Non-pigmented ciliary epithelial cell (primary cell): ENCODE measurements at places on chromosomes 7 and 10.
A peak's percentile ranks its signal among the peaks of the same experiment; 100 is the strongest.

DNA sequence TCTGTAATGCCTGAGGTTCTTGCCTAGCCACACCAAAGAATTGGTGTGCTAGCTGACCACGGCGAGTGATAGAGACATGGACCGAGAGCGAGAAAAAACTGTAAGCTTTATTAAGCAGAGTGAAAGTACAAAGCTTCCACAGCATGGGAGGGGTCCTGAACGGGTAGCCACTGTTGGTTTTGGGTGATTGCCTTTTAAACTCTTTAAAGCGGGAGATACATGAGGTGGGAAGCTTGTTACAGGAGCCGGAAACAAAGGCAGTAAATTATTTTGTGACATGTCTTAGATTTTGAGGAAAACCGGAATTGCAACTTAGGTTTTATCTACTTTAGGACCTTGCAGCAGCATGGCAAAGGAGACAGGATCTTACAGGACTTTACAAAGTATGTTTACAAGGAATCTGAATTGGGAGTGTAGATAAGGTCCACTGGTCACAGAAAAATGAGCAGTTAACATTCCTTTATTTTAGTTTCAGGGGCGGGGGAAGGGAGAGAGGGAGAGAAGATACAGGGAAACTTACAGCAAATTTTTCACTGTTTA lies 252.7 kb upstream of the MBL2 start:
- no peak for DNase-seq

DNA sequence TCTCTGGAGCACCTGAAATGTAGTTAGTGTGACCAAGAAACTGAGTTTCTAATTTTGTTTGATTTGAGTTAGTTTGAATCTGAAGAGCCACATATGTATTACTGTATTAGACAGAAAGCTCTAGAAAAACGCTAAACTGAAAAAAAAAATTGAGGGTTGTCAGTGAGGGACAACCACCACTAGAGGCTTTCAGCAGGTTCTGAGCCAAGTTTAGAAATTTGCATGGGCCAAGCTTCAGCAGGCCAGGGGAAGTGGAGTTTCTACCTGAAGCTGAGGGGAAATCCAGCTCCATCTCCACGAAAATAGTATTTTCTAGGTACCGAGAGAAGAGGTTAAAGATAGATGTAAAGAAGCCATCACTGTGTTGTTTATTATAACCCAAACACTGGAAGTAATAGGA lies 77.9 kb upstream of the PLXNA4 start:
- DNase-seq, result no peak

GRCh38 chr7:3415861-3416312 lies 114.8 kb downstream of the SDK1 start:
- DNase-seq, result no peak

DNA sequence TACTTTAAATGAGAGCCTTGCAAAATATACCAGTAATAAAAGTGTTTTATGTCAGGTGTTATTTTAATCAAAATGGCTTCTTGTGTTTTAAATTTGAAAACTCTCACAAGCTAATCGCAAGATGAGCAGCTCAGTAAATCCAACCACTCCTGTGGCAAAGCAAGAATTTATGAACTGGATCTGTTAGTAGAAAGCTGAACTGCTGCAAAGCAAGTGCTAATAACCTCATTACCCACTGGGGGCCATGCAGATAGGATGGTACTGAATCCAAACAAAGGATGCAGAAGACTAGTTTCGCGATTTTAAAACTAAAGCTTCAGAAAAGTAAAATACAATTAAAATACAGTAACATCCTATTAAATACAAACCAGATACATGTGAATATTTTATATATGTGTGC lies 468.0 kb downstream of the PARD3 start:
- no peak for DNase-seq

- DNase-seq, result peak; percentile 9
Measured at GRCh38 chr10:86225103-86225782, 141.4 kb downstream of the GRID1 start.

GRCh38 chr7:85710960-85711359 lies 524.1 kb upstream of the SEMA3D start:
- DNase-seq, result no peak

GRCh38 chr10:31927565-31927883 lies 1.1 kb downstream of the ARHGAP12 start:
- no peak for DNase-seq

DNA sequence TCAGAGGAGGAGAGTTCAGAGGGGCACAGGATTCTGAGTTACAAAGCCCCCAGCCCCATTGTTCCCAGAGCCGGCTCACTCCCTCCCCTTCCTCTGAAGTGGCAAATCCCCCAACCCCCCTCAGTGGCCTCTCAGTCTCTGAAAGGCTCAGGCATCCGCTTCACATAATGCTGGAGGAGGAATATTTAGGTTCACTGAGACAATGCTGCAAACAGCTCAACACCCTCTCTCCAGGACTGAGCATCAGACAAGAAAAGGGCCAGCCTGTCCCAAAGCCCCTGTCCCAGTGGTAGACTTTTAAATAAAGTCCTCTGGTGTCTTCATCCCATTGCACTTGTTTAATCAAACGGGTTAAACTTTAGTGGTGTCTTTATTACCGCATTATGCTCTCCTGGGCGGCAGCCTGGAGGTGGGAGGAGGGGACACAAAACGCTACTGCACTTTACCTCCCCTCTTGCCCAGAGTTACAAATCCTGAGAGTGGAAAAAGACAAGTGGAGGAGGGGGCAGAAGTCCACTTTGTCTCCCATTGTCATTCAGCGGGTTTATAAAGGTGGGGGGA lies 257.9 kb downstream of the FGFR2 start:
- DNase-seq, result no peak

DNA sequence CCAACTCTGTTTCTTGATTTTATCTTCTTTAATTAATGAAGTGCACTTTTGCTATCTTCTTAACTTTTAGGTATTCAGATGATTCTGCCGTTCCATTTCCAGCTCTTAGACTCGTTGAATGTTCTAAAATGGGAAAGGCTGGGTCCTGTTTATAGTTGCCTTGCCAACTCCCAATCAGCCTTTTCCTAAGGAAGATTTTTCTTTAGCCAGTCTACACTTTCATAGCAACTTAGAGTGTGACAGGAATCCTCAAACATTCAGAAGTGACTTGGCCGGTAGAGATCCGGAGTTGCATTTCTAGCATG lies 23.0 kb upstream of the TRIL start:
- DNase-seq, result no peak

- no peak for DNase-seq
Measured at GRCh38 chr7:95421847-95422444, 12.9 kb downstream of the PON2 start.

GRCh38 chr10:50528206-50528605 lies 95.5 kb downstream of the SGMS1 start:
- no peak for DNase-seq

GRCh38 chr10:125964558-125964957 lies 68.2 kb downstream of the FANK1 start:
- DNase-seq, result no peak

DNA sequence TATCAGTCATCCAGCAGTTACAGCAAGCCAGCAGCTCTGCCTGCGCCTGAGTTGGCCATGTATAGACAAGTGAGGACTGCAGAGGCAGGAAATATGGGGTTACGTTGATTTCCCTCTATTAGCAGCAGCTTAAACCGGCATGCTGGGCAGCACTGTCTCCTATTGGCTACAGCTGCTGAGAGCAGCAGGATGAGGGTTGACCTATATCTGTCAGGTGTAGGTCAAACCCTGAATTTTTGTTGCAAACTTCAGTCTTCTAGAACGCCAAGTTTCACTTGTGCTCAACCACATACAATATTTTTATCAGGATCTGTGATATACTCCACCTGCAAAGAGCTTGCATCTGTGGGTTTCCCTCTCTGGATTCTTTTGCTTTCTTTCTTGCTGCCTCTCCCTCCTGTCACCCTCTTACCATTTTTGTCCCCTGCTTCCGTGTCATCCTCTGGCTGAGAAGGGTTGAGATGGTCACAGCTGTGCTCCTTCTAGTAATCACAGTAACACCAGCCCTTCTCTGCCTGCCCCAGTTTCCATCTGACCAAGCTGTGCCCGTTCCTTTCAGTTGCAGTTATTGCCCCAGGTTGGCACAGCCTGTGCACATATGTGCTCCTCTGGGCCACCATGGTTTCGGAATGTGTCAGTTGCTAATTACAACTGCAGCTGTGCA lies 23.8 kb upstream of the GLCCI1 start:
- no peak for DNase-seq

GRCh38 chr7:129169171-129169671 lies 19.2 kb upstream of the SMO start:
- DNase-seq, result no peak

DNA sequence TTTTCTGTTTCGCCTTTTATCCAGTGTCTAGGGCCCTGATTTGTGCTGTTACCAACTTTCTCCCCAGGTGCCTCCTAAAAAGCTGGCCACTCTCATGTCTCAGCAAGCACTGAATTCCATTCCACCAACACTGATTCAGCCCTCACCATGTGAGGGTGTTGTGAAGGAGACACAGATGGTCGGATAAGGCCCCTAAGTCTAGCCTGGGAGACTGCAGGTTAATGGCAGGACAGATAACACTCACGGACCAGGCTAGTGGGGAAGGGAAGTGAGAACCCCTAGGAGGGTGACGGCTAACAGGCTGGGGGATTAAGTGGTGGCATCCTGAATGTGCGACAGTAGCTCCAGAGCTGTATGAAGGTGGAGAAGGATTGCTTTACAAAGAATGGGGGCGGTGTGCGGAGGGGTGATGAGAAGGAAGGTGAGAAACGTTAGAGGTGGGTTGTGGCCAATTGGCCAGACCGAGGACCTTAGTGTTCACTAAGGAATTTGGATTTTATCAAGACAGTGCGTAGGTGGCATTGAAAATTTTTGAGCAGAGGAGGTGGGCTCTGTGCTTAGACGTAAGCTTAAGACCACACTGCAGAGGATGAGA lies 3.8 kb upstream of the DUSP5 start:
- DNase-seq, result no peak

GRCh38 chr7:90222390-90222789 lies 10.8 kb downstream of the STEAP2 start:
- DNase-seq, result no peak

DNA sequence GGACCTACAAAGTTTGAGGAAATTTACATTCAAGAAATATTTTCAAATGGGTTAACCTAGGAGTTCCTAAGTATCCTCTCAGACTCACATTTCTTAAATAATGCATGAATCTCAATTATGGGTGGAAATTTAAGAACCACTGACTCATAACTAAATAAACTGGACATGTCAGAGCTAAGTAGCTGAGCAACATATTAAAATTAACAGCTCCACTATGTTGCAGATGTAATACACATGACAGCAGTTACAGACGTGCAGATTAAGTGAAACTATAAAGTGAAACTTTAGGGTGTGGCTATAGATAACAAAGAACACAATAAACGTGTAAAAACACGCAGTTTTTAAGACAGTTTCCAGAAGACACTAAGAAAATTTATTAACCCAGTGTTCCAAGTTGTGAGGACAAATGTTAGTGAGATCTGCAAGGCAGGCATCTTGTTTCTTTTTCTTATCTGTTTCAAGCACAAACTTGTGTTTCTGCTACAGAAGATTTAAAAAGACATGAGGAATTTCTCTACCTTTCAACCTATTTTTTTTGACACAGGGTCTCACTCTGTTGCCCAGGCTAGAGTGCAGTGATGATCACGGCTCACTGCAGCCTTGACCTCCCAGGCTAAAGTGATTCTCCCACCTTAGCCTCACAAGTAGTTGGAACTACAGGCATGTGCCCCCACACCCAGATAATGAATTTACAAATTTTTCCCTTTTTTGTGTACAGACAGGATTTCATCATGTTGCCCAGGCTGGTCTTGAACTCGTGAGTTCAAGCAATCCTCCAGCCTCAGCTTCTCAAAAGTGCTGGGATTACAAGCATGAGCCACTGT lies 25.3 kb downstream of the DNMBP start:
- DNase-seq, result no peak

- no peak for DNase-seq
Measured at GRCh38 chr10:102859911-102860310, 5.9 kb downstream of the BORCS7 start.

DNA sequence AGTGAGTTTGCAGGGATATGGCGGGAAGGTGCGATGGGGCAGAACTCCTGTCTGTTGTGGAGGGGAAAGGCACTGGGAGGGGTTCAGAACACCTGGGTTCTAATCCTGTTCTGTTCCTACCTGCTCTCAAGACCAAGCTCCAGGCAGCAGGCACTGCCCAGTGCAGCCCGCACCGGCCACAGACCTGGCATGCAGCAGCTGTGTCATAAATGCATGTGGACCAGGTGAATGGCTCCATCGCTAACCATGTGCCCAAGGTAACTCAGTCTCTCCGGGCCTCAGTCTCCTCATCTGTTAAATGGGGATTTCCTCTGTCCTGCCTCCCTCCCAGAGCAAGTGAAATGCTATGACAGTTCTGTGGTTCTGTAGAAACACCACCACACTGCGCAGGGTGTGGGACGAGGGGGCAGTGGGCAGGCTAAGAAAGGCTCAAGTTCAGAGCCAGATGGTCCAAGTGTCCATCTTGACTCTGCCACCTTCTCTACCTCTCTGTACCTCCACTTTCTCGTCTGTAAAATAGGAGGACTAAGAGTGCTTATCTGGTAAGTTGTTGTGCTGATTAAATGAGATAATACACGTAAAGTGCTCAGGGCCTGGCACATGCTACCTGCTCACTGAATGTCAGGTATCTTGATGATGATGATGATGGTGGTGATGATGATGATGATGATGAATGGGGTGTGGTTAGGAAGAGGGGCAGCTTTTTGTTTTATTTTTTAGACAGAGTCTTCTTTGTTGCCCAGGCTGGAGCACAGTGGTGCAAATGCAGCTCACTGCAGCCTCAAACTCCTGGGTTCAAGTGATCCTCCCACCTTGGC lies 22.9 kb downstream of the ATP6V1F start:
- DNase-seq, result no peak

DNA sequence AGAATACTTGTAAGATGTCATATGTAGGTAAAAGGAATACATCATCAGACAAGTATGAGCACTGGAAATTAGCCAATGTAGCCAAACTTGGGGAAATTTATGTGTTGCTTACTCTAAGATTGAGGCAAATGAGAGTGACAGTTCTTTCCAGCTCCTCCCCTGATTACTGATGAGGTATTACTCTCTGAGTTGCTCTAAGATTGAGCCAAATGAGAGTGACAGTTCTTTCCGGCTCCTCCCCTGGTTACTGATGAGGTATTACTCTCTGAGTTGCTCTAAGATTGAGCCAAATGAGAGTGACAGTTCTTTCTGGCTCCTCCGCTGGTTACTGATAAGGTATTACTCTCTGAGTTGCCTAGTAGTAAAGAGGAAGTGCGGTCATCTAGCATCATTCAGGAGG lies 435.8 kb downstream of the NRG3 start:
- DNase-seq, result no peak

DNA sequence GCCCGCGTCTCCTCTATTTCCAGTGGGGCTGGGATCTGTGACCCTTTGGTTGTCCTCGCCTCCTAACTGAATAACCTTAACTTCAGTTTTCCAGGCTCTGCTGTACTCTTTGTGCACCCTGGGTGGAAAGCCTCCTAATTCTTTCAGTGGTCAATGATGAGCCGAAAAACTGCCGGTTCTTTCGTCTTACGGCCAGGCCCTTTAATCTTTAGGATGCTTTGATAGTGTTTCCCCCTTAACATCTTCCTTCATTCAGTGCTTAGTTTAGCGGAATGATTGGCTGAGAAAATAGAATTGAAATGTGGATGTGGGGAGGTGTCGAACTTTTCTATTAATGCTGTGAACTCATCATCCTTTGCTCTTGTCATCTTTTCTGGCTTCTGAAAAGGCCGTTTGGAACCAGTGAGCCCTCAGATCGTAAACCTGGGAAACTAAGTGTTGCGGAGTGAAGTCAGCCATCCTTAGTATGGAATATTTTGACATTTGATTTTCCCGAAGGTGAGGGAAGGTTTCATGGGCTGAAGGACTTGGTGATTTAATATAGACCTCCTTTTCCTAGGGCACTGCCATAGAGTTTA lies 847 bp downstream of the GARS1 start:
- DNase-seq, result no peak

- DNase-seq, result no peak
Measured at GRCh38 chr10:59588791-59589190, 120.9 kb downstream of the SLC16A9 start.

- no peak for DNase-seq
Measured at GRCh38 chr7:17436126-17436525, 137.7 kb downstream of the AHR start.
